ENCODE measurements at places on chromosomes 3 and 15.

GRCh38 chr15:48603123-48603500 is 42.4 kb downstream of the FBN1 start:
- DNase-seq: no peak

- peak; percentile 60 for DNase-seq
Observed at GRCh38 chr15:100968050-100968966, 49.2 kb downstream of the LRRK1 start.

- DNase-seq: no peak
Observed at GRCh38 chr3:132804498-132804897, 82.3 kb upstream of the NPHP3 start.

DNA sequence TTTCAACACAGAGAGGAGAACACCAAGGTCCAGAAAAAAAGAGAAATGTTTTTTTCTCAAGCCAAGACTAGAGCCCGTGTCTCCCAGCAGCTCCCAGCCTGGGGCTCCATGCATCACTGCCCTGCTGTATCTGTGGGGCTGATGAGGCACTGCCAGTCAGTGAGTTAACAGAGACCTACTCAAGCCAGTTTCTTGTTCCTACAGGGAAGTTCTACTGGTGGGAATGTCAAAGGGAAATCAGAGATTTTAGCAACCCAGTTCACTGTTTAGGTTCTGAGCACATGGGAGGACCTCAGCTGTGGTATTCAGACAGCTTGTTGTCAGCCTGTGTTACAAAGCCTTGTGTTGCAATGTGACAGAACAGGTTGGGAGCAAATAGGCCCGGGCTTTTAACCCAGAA is 234.3 kb downstream of the TLE3 start:
- no peak for DNase-seq

DNA sequence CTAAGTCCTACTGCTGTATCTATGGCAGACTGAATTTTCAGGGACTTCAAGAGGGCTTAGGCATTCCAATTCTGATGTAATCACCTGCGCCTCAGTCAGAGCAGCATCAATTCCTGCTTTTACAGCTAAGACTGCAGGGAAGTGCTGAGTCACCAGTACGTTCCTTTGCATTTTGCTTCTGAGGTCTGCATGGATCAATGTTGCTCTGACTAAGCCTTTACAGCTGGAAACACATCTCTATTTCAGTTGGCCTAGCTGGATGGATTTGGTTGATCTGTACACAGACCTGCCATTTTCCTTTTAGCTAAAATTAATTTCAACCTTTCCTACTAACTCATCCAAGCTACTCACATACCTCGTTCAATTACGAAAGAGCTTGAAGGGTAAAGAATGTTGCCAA is 51.3 kb downstream of the ETV5 start:
- DNase-seq: peak; percentile 83

DNA sequence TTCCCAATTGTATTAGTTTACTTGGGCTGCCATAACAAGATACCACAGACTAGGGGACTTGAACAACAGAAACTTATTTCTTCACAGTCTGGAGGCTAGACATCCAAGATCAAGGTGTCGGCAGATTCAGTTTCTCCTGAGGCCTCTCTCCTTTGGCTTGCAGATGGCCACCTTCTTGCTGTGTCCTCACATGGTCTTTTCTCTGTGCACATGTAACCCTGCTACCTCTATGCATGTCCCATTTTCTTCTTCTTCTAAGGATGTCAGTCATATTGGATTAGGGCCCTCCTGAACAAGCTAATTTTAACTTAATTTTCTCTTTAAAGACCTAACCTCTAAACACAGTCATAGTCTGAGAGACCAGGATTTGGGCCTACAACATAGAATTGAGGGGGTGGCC is 336.7 kb upstream of the WNT5A start:
- DNase-seq: no peak
